HepG2 (cell line): ENCODE measurements at places on chromosomes 6 and 20.

GRCh38 chr6:66735106-66735890 lies 1028.3 kb upstream of the EYS start:
- DNase-seq: no peak

GRCh38 chr20:23136893-23137745 lies 51.0 kb upstream of the CD93 start:
- DNase-seq: no peak

DNA sequence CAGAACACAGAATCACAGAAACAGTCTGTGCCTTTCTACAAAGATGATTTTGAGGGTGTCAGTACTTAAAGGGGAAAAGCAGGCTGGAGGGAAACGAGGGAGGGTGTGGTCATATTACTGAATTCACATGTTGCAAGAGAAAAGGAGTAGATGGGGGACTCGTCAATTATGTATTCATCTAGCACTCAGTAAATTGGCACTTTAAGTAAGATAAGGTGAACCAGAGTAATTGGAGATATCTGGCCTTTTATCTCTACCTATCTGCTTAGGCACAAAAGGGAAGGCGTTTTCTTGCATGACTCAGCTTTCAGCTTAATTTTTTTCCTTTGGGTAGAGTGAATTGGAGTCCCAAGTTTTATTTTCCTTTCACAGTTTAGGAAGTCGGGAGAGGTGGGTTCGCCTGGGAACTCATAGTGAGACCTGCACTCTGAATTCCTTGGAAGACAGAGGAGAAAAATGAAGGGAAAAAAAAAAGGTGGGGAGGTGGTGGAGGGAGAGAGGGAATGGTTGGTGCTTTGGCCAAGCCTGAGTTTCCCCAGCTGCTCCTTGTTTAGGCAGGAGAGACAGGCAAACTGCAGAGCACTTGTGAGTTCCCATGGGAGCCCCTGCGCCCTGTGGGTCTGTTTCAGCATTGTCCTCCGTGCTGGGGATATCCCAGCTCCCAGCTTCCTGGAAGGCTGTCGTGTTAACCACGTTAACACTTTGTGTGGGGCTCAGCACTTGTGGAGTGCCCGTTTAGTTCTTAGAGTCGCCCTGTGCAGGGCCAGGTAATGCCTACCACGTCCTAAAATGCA lies 19.7 kb upstream of the GTSF1L start:
- no peak for DNase-seq

DNA sequence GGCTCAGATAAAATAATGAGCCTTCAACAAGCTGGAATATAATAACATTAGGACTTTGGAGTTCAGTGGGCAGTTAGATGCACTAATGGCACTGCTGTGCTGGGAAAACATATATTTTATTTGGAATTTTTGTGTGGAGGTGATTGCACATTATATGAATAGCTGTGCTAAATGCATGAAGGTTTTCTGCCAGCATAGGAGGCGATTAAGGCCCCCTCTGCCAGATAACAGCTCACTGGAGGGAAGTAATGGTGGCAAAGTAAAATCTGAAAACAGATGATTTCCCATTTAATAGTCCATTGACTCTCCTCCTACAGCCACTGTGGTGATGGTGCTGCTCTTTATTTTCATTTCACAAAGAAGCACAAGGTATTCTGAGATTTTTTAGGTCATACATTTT lies 326.0 kb downstream of the GRIK2 start:
- no peak for DNase-seq
